Germinal center (tissue), 1 donor: ENCODE measurements at places on chromosomes 7 and 10.
A peak's percentile ranks its signal among the peaks of the same experiment; 100 is the strongest.

GRCh38 chr7:131027287-131027773 lies 293.3 kb upstream of the KLF14 start:
- peak; percentile 38 for DNase-seq

- DNase-seq, result no peak
Observed at GRCh38 chr7:149773446-149774236, at the start of gene ZNF467. TSS of gene ZNF467 (minus strand) at chr7:149773588. CDS start at chr7:149771032, 2,556 bp downstream.

- no peak for DNase-seq
Observed at GRCh38 chr7:40709062-40709964, 574.5 kb downstream of the SUGCT start.

DNA sequence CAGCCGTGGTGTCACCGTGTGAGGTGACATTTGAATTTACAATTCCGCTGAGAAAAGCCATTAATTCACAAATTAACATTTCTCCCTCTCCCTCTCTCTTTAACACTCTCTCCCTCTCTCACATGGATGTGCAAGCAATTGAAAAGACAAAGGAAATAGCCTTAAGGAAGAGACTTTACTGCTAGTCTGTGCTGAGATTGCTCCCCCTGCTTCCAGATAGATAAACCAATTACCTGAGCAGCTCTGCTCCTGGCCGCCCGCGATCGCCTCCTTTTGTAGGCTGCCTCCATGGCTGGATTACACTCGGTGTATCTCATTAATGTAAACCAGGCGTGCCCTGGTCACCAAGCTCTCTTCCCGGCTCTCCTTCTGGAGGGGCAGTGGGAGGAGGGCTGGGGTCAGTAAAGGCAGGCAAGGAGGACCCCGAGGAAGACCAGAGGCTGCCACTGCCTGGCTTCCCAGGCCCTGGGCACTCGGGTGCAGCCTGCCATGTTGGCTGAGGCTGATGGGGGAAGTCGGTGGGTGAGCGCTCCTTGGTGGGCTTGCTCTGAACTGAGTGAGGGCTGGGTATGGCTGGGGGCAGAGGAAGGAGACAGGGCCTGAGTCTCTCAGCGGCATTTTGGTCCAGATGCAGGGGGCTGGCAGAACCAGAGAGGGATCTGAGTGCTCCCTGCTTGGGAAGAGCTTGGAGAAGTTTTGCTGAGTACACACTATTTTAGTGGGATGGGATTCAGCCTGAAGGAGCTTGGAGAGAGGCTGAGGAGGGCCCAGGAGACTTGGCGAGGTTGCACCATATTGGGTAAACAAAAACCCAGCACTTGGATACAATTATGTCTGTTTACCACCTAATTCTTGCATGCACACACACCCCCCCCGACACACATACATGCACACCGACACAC lies 42.9 kb downstream of the PAX2 start:
- no peak for DNase-seq

- DNase-seq, result no peak
Observed at GRCh38 chr7:48074204-48074654, 14.8 kb upstream of the UPP1 start.

- DNase-seq, result no peak
Observed at GRCh38 chr7:45867471-45867870, 5.4 kb downstream of the CCDC201 start.

DNA sequence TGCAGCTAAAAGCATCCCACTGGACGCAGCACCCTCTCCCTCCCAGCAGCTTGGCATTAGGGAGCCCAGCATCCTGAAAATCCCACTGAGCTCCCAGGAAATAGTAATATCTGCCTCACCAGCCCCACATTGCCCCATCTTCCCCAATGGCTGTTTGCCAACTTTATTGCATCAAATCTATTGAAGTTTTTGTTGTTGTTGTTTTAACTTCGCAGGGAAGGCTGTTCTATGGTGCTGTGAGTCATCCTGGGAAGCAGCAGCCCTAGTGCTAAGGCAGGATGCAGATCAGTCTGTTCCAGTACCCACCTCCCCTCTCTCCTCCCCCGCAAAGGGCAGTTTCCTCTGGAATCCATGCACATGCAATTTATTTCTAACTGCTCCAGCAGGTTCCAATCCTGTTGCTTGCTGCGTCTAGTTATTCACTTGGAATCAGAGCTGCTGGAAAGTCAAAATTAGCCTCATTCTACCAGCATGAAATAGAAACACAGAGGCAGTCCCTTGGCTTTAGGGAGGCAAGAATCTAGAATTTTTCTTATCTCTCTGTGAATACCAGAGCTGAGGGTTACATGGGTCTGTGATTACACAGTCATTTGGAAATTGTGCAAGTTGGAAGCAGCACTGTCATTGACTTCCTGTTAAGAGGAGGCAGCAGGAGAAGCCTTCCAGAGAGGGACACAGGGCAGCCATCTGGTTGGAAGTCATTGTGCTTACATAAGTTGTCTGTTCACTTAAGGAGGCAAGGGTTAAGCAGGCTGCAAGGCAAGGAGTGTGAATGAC lies 115.9 kb upstream of the CACUL1 start:
- DNase-seq, result no peak

DNA sequence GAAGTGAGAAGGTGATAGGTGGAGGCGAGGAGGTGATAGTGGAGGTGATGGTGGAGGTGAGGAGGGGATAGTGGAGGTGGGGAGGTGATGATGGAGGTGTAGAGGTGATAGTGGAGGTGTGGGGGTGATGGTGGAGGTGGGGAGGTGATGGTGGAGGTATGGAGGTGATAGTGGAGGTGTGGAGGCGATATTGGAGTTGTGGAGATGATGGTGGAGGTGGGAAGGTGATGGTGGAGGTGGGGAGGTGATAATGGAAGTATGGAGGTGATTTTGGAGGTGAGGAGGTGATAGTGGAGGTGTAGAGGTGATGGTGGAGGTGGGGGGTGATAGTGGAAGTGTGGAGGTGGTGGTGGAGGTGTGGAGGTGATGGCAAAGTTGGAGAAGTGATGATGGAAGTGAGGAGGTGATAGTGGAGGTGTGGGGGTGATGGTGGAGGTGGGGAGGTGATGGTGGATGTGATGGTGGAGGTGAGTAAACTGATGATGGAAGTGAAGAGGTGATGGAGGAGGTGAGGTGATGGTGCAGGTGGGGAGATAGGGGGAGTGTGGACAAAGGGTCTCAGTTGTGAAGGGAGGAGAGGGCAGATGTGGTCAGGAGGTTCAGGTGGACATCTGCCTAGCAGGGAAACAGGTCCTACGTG lies 36.6 kb downstream of the ADCY1 start:
- no peak for DNase-seq

GRCh38 chr10:111281516-111281915 lies 204.7 kb downstream of the ADRA2A start:
- no peak for DNase-seq

- no peak for DNase-seq
Observed at GRCh38 chr7:10803720-10804119, 170.0 kb upstream of the PHF14 start.

- no peak for DNase-seq
Observed at GRCh38 chr7:34224281-34224680, 318.9 kb downstream of the BMPER start.

DNA sequence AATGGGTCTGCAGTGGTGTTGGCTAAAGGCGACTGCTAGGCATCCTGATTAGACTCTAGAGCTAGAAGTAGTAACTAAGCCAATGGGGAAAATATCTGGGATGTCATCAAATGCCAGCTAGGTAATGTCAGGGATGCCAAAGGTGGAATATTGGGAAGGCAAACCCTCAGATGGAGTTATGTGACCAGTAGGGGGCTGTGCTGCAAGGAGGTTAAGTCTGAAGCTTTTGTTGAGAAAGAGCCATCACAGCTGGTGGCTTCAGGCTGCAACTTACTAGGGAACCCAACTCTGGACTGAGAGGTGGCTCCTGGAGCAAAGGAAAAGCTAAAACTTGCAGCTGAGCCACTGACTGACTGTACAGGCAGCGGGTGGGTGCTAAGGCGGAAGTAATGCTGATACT lies 576.9 kb upstream of the GHITM start:
- no peak for DNase-seq

DNA sequence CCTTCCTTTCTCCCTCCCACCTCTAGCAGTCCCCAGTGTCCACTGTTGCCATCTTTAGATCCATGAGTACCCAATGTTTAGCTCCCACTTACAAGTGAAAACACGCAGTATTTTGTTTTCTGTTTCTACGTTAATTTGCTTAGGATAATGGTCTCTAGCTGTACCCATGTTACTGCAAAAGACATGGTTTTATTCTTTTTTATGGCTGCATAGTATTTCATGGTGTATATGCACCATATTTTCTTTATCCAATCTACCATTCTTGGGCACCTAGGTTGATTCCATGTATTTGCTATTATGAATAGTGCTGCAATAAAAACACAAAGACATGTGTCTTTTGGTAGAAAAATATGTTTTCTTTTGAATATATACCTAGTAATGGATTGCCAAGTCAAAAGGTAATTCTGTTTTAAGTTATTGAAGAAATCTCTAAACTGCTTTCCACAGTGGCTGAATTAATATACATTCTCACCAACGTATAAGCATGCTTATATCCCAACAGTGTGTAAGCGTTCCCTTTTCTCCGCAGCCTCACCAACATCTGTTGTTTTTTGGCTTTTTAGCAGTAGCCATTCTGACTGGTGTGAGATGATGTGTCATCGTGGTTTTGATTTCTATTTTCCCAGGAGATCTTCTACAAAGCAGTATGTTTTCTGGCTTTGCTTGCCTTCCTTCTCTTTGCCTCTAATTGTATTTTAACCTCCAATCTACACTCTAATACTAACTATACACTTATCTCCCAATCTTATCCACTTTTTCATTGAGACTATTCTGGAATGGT lies 179.5 kb upstream of the PHF14 start:
- DNase-seq, result no peak

DNA sequence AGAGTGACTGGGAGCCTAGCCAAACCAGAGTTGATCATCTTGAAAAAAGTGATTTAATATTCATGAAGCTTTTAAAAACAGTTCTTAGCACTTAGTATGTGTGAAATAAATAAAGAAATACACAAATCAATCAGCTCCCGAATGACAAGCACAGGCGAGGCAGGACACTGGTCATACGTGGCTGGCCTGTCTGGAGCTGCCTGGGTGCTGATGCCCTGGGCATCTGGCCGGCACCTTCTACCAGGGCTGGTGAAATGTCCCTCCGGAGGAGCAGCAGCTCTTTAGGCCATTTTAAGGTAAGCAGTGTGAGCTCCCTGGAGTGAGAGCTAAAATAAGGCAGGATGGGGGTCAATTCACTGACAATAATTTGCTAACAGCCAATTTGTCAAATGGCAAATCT lies 23.7 kb downstream of the IL15RA start:
- DNase-seq, result no peak

DNA sequence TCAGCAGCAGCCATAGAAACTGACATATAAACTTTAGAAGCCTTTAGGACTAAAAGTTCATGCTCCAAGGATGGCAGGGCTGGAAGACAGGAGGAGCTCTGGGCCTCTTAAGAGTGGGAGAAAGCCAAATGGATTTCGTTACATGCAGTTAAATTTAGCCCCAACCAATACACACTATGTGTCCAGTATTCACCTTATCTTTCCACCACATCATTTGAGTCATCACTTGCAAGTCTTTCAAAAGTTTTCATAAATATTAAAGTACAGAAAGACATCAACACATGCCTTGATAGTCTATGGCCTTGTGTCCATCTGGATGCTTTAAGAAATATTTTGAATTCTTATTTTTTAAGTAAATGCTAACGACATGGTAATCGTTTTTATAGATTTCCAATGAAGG lies 392.4 kb upstream of the LRRN3 start:
- DNase-seq, result no peak

- DNase-seq, result peak; percentile 79
Observed at GRCh38 chr10:119079599-119080520, 757 bp downstream of the EIF3A start.

DNA sequence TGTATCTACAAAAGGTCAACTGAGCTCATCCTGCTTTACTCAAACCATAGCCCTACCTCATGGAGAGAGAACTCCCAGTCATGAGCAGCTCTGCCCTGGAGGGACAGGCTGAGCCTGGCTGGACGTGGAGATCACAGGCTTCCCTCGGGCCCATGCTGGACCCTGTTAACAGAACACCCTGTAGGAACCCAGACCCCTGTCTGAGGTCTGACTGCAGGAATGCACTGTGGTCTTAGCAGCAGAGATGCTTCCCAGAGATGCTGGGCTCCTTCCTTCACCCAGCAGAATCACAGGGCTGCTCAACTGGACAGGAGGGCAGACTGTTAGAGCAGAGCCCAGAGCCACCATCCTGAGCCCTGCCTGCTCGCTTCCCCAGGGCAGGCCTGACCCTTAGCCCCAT lies 814 bp downstream of the TMEM72 start:
- DNase-seq, result no peak

- no peak for DNase-seq
Observed at GRCh38 chr7:91993976-91994375, 53.3 kb downstream of the AKAP9 start.

- no peak for DNase-seq
Observed at GRCh38 chr10:52257692-52258075, 56.4 kb upstream of the DKK1 start.

DNA sequence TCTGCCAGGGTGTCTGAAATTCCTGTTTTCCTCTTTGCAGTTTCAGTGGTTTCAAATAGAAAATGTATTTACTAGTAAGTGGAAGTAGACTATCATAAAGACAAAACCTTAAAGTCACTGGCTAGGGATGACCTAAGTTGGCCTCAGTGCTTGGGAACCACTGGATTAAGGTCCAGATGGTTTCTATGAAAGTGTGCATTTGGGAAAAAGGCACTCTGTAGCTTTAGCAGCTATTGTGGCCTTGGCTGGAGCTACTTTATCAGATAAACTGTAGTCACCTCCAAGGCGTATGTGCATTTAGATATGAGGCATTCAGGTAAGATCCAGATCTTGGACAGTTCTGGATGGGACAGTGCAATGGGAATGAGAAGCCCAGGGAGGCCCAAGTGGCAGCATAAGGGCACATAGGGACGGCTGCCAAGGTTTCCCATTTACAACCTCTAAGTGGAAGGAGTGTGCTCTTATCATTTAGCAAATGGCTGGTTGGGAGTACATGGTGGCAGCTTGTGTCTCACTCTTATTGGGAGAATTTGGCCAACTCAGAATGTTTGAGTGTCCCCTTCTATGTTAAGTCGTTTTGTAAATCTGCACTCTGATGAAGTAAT lies 185.6 kb downstream of the LRMDA start:
- DNase-seq, result no peak

DNA sequence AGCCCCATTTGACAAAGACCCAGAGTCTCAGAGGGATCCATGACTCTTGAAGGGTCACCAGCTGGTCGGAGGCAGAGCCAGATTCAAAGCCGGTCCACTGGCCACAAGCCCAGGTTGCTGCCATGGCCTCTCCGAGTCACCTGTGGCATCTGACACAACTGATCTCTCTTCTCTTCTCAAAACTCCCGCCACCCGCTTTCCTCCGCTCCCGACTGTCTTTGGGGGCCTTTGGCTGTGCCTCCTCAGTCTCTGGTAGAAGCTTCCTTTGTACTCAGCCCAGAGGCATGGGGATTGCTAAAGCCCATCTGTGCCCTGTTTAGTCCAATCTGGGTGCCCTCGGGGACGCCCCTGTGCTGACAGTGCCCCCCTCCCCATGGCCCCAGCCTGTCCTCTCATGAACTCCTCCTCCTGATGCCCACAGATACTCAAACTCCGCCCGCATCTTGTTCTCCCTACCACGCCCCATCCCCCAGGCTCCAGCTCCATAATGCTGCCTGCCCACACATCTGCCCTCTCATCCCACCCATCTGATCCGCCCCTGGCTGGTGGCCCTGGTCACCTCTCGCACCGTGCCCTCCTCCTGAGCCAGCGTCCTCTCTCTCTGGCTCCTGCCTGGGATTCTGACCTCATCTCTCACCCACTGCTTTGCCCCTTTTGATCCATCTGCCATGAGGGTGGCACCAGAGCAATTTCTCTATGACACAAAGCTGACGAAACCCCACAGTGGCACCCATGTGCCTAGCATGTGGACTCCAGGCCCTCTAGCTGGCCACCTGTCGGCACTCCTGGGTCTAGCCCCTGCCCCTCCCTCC lies 150.6 kb downstream of the SLIT1 start:
- DNase-seq, result no peak
